ENCODE measurements at places on chromosomes 11 and 22.

GRCh38 chr11:1084561-1085439 is 10.1 kb downstream of the MUC2 start:
- DNase-seq = no peak

DNA sequence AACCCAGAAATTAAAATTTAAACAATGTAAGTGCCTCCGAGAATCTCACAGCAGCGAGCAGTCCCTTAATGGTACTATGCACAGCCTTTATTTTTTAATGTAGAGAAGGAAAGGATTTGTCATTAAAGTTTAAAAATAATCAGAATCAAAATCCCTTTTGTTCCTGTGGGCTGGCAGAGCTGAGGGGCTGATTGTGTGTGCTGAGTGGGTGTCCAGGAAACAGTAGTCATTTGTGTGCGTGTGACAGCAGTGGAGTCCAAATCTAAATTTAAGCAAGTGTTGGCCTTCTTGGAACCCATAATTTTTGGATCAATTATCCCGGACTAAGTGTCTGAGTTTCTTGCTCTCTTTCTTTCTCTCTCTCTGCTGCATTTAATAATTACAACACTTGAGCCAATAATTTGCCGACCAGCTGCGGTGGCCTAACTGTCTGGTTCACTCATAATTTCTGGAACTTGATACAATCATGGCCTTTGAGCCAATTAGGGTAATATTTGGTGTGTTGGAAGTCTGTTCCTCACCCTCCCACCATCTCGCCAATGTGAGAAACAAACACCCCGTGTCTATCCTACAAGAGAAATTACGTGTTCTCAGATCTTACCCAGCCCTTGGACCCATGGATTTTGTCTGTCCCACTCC is 528.0 kb downstream of the SOX6 start:
- DNase-seq = no peak

DNA sequence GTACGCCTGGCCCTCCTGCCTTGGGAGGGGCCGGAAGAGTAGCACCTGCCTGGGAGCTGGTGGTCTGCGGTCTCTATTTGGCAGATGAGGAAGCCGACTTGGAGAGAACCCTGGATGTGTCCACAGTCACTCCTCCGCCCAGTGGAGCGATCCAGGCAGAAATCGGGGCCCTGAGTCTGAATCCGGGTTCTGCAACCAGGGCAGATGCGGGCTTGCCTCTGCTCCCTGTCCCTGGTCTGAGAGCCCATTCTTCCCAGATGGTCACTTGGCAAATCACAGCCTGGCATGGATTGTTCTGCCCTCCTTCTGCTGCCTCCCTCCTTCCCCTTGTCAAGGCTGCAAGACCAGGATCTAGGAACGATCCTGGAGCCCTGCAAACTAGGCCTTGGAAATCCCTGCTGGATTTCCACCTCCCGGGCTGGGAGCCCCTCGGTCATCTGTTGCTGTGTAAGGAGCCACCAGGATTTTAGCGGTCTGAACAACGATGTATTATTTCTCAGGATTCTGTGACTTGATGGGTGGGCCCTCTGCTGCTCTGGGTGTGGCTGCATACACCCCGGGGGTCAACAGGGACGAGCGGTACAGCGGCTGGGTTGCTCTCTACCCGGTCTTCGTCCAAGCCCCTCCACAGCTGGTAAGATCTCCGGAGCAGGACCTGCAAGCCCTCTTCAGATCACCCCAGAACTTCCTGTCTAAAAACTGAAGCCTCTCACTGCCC is 2.0 kb upstream of the ASCL2 start:
- no peak for DNase-seq

GRCh38 chr11:29989174-29989970 is 27.5 kb downstream of the KCNA4 start:
- peak; percentile 8 for DNase-seq

GRCh38 chr11:133266986-133267385 is 265.3 kb downstream of the OPCML start:
- no peak for DNase-seq

DNA sequence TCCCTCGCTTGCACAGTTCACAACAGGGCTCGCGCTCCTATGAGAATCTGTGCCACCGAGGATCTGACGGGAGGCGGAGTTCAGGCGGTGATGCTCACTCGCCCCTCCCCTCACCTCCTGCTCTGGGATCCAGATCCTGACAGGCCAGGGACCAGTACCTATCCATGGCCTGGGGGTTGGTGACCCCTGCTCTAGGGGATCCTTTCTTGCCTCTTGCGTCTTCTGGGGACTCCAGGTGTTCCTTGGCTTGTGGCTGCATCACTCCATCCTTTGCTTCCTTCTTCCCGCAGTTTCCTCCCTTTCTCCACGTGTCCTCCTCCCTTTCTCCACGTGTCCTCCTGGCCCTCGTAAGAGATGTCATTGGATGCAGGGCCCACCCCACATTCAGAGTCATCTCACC is 30.6 kb upstream of the KRTAP5-7 start:
- no peak for DNase-seq

- DNase-seq = no peak
These were observed 168.9 kb upstream of the TBCEL start for GRCh38 chr11:120854988-120855387.

- no peak for DNase-seq
These were observed 122.1 kb downstream of the TRIM44 start for GRCh38 chr11:35784699-35785098.

DNA sequence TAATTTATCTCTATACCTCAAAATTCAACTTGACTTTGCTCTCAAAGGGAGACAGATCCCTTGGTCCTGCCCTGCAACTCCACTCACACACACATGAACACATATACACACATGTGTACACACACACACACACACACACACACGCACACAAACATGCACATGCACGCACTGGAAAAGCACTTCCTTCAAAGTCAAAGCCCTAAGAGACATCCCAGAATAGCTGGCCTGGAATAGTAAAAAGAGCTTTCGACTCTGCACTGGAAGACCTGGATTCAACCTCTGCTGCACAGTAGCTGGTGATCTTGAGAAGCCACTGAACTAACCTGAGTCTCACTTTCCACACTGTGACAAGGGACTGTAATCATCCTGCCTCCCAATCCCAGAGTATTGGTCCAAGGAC is 26.8 kb downstream of the TENM4 start:
- no peak for DNase-seq

DNA sequence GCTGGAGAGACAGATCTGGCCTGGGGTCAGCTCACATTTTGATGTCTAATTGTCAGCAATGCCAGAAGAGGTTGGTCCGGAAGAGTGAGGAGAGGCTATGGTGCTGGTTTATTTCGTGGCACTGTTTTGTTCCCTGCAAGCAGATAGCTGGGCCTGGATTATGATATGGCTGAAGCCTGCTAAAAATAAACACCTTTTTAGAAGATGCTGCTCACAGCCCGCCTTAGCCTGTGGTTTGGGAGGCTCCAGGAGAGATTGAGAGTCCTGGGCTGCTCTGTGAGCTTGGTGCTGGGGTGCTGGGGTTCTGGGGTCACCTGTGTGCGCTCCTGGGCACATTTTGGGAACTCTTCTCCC is 29.6 kb upstream of the ALX4 start:
- DNase-seq = no peak

DNA sequence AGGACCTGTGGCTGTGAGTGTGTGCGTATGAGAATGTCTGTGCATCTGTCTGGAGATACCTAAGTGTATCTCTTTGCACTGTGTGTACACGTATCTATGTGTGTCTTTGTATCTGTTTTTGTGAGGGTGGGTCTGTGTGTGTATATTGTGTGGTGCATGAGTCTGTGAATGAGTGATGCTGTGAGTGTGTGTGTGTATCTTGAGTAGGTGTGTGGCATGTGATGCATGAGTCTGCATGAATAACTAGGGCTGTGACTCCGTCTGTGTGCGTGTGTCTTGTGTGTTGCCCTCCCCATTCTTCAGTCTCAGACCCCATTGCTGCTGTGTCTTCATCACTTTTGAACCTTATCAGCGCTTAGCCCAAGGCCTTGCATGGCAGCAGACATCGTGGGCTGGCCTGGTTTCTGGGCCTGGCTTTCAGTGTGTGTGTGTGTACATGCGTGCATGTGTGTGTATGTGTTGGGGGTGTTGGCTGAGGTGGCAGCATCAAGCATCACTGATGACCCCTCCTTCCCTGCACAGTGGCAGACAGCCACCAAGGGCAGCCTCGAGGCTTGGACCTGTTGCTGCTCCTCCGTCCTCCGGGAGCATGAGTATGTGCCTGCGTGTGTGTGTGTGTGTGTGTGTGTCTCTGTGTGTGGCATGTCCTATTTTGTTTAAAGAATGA is 1.4 kb downstream of the SGSM1 start:
- no peak for DNase-seq

- DNase-seq = no peak
These were observed 260.3 kb upstream of the PITPNB start for GRCh38 chr22:28179392-28179791.

DNA sequence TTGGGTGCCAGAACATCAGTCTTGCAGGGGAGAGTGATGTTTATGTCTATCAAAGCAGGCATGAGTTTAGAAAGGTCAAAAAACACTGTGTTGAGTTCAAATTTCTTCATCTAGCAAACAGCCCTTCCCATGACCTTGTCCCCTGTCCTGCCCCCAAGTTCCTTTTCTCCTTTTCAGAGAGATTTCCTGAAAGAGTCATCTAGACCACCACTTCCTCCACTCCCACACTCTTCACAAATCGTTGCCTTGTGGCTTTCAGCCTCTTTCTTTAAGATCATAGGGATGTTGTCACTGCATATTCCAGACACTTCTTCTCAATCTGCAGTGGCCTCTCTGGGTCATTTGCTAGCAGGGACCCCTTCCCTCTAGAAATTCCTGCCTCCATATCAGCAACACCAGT is 290.5 kb downstream of the TENM4 start:
- DNase-seq = no peak

DNA sequence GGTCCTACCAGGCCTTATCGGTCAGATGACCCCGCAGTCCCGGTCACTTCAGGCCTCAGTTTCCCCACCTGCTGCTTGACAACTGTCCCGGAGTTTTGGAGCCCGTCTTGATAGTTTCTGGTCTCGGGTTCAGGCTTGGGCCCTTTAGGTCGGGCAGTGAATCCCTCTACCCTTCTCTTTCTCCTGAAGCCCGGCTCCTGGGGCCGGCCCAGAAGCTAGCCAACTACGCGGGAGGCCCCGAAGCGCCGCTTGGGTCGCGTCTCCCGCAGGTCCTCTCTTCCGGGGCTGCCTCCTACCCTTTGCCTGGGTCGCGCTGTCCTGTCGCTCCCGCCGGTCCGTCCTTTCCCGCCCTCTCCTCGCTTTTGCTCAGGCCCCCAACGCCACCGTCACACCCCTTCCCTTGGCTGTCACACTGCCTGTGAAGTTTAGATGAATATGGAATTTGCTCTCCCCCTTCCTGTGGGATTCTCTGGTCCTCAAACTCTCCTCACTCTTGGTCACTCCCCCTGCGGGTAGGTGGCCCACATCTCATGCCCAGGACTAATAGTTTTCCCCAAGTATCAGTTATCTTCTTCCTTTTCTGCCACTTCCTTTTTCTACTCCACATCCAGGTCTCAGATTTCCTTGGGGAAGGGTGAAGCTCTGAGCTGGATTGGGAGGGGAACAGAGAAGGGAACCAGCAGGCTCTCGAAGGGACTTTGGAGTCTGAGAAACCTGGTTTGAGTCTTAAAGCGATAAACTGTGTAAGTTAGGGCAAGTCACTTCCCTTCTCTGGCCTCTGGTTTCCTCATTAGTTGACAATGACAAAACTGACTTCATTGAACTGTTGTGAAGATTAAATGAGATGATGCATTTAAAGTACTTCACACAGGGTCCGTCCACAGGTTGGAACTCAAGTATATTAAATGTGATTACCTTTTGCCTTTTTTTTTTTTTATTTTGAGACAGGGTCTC is 790 bp downstream of the RAB1B start:
- DNase-seq = peak; percentile 75

DNA sequence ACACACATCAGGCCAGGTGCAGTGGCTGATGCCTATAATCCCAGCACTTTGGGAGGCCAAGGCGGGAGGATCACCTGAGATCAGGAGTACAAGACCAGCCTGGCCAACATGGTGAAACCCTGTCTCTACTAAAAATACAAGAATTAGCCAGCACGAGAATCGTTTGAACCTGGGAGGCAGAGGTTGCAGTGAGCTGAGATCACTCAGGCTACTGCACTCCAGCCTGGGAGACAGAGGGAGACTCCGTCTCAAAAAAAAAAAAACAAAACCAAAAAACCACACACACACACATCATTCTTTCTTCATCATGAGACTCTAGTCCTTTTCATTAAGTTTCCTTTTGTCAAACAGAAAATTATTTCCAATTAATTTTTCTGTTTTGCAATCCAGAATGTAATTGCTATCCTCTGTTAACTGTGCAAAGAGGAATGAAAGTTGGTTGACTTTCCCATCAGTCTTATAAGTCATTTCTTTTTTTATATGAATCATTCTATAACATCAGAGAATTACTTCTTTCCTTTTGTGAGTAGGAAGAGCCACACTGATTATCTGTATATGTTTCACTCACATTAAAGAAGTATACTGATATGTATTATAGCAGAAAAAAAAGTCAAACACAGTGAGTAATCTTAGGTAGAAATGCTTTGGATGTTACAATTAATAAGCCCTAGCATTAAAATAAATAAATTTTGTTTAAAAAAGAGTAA is 52.2 kb downstream of the HORMAD2 start:
- no peak for DNase-seq

DNA sequence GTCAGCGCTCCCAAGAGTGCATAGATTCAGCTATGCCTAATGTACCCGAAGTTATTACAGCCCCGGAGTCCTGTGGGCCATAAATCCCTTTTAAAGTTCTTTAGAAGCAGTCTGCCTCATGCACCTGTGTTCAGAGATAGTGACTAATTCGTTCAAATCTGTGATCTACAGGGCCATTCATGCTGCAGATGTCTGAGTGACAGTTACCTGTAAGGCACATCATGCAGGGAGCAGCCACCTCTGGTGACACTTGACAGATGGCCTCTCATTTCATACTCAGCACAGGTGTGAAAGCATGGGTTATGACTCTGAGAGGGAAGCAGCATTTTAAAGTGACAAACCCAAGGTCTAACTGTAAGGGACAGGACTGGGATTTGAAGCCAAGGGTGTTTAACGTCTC is 2.4 kb upstream of the E2F8 start:
- no peak for DNase-seq

- DNase-seq = no peak
These were observed 38.0 kb downstream of the IL18BP start for GRCh38 chr11:72036687-72037086.

DNA sequence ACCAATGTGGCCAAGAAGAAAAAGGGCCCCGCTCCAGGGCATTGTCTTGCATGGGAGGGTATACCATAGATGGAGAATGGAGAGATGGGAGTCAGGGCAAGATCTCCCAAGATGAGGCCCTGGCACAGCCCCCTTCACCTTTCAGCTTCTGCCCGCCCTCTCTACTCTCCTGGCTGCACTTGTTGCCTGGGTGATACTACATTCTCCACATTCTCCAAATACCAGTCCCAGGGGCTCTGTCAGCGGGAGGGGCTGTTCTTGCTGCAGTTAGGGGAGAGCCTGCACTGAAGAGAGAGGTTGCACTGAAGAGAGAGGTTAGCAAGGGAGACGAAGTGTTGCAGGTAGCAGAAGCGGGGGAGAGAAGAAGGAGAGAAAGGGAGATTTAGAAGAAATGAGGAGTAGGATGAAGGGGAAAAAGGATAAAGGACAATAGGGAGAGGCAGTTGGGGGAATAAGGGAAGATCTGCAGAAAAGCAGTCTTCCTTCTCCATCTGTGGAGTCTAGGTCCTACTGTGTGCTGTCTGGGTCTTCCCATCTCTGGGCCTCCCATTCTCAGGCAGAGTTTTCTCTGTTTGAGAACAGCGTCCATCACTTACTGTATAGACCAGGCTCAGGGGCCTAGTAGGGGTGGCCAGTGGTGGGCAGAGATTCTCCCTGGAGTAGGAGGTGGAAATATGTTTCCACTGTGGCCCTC is 8.0 kb downstream of the PHLDB1 start:
- DNase-seq = no peak

GRCh38 chr11:32960553-32961164 is 55.0 kb upstream of the DEPDC7 start:
- DNase-seq = peak; percentile 65

Measured in myocyte (in vitro differentiated cells).